ENCODE measurements at places on chromosomes 16 and 17.

DNA sequence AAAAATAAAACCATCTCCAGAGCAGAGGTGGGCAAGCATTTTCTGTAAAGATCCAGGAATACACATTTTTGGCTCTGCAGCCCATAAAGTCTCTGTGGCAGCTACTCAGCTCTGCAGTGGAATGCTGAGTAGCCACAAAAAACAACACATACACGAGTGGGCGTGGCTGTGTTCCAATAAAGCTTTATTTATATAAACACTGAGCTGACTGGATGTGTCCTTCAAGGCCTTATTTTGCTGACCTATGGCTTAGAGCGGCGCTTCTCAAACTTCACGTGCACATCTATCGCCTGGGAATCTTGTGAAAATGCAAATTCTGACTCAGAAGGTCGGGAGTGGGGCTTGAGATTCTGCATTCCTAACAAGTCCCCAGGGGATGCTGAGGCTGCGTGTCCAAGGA lies 39.7 kb downstream of the XYLT1 start:
- no peak for DNase-seq

DNA sequence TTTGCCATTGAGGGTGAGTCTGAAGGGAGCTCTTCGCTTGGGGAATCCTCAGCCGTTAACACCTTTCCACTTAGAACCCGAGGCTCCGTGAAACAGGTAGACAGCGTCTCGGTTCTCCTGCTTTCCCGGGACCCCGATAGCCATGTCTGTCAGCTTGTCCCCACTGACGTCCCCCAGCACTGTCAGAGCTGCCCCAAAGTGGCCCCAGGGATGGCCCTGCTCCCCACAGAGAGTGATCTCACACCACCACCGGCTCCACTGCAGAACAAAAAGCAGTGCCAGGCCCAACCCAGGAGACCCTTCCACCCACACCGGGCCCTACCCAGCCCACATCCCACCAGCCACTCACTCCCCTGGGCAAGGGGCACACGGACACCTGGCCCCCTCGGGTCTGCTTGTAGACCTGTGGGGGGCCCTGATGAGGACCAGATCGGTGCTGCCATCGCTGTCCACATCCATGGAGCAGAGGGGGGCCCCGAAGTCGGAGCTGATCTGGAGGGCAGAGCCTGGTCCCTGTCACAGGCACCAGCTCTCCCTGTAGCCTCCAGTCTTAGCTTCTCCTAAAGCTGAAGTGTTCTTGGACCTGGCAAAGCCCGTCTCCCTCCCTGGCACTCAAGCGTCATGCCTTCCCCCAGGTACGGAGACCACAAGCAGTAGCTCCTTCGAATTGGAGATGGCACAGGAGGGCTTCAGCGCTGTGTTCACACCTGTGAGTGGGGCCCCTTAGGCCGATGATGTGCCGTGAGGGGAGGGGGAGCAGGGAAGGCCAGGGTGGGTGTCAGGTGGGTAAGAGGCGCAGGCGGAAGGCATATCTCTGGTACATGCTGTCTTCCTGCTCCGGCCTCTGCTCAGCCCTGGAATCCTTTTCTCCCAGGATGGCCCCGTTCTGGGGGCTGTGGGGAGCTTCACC lies 6.5 kb downstream of the ITGAX start:
- no peak for DNase-seq

DNA sequence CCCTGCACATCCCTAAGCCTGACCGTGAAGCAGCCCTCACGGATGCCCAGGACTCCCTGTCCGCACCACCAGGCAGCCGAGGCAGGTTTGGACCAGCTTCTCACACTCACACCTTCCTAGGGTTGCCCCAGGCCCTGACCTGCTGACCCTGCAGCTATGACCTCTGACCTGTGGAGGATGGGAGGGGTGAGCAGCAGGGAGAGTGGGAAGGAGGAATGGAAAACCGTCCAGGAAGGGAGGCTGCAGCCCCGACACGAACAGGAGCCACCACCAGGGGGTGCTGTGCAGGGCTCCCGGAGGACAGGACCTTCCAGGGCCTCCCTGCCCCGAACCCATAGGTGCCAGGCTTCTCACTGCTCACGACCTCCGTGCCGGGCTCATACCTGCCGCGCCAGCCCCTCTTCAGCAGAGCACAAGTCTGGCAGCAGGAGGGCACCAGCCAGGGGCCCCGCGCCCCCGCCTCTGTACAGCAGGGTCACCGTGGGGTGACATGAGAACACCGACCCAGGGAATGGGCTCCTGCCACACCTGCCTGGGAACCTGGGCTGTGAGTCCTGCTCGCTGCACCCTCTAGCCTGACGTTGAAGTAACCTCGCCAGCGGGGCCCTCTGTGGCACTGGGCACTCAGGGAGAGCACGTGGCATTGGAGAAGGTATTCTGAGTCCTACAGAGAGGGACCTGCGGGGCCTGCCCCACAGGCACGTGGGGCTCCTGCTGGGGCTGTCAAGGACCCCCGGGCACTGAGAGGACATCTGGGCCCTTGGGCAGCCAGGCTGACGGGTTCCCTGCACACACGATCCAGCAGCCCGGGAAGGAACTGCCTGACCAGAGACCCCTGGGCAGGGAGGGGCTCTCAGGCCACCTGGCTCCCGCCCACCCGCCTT lies 37.6 kb downstream of the CTU2 start:
- peak; percentile 43 for DNase-seq

GRCh38 chr17:41492771-41493170 lies 3.1 kb upstream of the KRT36 start:
- no peak for DNase-seq

DNA sequence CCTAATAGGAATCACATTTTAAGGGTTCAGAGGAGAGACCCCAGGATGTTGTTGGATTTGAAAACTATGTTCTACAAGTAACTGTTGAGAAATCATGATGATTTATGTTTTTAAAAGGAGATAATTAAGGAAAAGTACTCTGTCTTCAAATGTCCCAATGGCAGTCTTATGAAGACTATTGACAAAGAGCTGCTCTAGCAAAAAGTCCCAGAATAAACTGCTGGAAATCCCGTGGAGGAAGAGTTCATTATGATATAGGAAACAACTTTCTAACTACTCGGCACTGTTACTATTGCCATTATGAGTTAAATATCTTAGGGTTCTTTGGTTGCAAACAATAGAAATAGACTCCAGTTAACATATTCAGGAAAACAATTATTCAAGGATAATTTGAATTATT lies 65.6 kb upstream of the GAS7 start:
- DNase-seq: no peak

GRCh38 chr17:21711182-21711581 lies 18.9 kb downstream of the KCNJ18 start:
- no peak for DNase-seq

GRCh38 chr16:72901000-72901627 lies 146.8 kb downstream of the ZFHX3 start:
- DNase-seq: no peak

GRCh38 chr17:40178021-40178601 lies 841 bp downstream of the RAPGEFL1 start:
- no peak for DNase-seq

DNA sequence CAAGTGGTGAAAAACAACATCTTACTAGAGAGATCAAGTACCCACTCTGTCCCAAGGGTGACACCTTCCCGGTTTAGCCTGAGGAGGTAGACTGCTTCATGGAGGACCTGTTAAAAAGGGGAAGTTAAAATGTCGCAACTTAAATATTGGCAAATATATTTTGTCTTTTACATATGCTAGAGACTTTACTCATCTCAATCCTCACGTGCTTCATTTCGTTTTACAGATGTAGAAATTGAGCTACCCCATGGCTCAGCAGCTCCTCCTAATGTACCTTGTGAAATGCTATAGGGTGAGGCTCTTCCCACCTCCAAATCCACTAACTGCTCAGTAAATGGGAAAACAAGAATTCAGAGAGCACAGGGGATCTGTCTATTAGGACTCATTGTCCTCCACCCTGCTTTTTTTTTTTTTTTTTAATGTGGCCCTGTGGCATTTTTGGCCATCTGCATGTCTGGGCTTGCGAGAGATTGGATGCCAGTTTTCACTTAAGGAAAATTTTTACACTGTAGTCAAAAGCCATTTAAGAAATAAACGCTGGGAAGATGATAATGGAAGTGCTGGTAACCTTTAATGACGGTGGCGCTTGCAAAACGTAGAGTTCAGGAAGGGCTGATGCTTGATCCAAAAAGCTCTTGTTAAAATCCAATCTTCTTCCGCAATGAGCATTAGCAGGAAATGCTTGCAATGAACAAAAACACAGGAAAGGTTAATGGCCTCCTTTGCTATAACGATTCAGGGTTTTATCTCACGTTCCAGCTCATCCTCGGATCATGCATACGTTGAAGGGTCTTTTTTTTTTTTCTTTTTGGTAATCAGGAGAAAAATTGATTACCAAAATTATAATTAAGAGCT lies 39.8 kb downstream of the HSBP1 start:
- DNase-seq: no peak

- DNase-seq: peak; percentile 67
Observed at GRCh38 chr16:24689128-24689527, 40.3 kb upstream of the TNRC6A start.

GRCh38 chr17:72665852-72666851 lies 426.3 kb downstream of the SLC39A11 start:
- no peak for DNase-seq

All from RKO (cell line).